NCI-H1930 (cell line): ENCODE measurements at places on chromosomes 3 and 15.

DNA sequence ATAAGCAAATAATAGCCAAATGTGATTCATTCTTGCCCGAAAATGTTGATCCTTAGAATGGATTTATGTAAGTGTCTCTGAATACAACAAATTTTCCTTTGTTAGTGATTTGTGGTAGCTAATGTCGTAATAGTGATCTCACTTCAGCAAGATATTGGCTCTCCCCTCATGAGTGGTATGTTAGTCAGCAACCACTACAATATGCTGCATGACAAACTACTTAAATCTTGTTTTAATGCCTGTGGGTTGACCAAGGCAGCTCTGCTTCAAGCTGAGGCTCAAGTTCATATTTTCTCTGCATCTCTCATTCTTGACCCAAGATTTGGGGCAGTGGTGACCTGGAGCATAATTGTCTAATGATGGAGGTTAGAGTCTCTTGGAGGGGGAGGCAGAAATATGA is 49.8 kb upstream of the GALNT15 start:
- no peak for DNase-seq

DNA sequence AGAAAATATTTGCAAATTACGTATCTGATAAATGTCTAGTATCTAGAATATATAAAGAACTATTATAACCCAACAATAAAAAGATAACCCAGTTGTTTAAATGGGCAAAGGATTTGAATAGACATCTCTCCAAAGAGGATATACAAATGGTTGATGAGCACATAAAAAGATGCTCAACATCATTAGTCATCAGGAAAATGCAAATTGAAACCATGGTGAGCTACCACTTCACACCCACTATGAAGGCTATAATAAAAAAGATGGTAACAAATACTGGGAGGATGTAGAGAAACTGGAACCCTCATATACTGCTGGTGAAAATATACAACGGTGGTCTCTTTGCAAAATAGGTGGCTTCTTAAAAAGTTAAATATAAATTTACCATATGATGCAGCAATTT is 28.0 kb downstream of the RAD51 start:
- DNase-seq, result no peak

DNA sequence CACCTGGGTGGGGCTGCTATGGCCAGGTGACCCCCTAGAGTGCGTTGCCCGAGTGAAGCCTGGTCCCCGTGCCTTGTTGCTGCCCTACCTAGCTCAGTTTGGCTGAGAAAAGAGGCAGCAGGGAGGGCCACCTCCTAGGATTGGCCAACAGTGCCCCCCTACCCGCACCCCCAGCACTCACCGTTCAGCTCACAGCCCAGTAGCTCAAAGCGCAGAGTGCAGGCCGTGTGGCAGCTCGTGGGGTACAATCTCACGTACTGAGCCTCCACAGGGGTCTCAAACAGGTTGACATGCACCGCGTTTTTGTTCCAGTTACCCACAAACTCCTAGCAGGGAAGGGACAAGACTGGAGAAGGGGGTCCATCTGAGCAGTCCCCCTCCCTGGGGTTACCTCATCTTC is 7.6 kb downstream of the MFGE8 start:
- DNase-seq, result no peak

DNA sequence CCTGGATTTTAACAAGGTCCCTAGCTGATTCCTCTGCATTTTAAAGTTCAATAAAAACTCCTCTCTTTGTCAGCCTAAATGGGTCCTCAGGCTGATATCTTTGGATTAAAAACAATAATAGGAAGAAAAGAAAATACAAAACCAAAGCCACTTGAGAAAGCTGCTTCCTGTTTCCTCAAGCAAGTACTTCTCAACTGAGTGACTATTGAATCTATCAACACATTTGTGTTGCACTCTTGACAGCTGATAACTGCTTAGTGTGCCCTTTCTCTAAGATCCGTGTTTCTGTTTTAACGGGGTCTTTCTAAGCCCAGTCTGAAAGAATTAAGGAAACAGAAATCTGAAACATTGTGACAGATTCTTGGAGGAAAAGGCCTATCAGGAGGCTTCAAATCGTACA is 410.7 kb downstream of the GRM7 start:
- no peak for DNase-seq

DNA sequence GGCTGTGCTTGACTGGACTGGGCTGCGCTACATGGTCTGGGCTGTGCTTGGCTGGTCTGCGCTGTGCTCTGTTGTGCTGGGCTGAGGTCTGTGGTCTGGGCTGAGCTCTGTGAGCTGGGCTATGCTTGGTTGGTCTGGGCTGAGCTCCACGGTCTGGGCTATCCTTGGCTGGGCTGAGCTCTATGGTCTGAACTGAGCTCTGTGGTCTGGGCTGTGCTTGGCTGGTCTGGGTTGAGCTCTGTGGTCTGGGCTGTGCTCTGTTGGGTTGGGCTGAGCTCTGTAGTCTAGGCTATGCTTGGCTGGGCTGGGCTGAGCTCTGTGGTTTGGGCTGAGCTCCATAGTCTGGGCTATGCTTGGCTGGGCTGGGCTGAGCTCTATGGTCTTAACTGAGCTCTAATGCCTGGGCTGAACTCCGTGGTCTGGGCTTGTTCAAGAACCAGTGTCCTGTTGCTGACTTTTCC is 92.0 kb downstream of the PLXNA1 start:
- no peak for DNase-seq
